ENCODE measurements at places on chromosomes 11 and 22.

- no peaks in the 10 kb centered on the region for H3K4me1 ChIP-seq
- no peaks in the 10 kb centered on the region for H3K27me3 ChIP-seq
- H3K27ac ChIP-seq: no peak overlapping the region
- H3K36me3 ChIP-seq: no peaks in the 10 kb centered on the region
- no peak overlapping the region for H3K4me3 ChIP-seq
Observed at GRCh38 chr11:38221295-38221694, 1623.3 kb upstream of the RAG2 start.

- no peaks in the 10 kb centered on the region for H3K4me1 ChIP-seq
- DNase-seq: peak; percentile 79
- H3K4me3 ChIP-seq: no peak overlapping the region
- H3K36me3 ChIP-seq: no peaks in the 10 kb centered on the region
- H3K27ac ChIP-seq: no peak overlapping the region
Observed at GRCh38 chr11:77207019-77207485, 79.0 kb downstream of the MYO7A start.

DNA sequence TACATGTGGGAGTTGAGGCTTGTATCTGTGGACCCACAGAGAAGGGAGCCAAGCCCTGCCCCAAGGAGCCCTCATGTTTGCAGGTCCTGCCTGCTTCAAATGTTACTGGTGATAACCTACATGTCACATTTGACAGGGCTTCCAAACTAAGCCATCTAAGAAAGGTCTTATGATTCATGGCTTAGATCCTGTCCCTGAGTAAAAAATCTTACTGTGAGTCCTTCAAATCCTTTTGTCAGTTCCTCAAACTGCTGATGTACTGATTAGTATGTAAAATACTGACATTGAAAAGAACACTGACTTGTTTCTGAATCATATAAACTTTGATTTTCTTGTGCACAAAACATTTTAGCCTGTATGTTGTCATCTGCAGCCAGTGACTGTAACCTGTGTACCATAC, 1.0 kb upstream of the PANX1 start:
- peak overlapping the region; percentile 89 for H3K27ac ChIP-seq
- no peaks in the 10 kb centered on the region for H3K27me3 ChIP-seq
- peak overlapping the region; percentile 88 for H3K4me3 ChIP-seq
- peaks cover 39% of the 10 kb centered on the region for H3K4me1 ChIP-seq

- H3K27ac ChIP-seq: no peak overlapping the region
- H3K4me3 ChIP-seq: no peak overlapping the region
- H3K36me3 ChIP-seq: no peaks in the 10 kb centered on the region
- no peaks in the 10 kb centered on the region for H3K27me3 ChIP-seq
- DNase-seq: no peak
Observed at GRCh38 chr11:125995313-125995712, 49.5 kb downstream of the VSIG10L2 start.

- no peak overlapping the region for H3K27ac ChIP-seq
- H3K4me1 ChIP-seq: no peaks in the 10 kb centered on the region
- no peaks in the 10 kb centered on the region for H3K36me3 ChIP-seq
- no peaks in the 10 kb centered on the region for H3K27me3 ChIP-seq
- DNase-seq: no peak
Observed at GRCh38 chr22:25883482-25884033, 141.6 kb downstream of the MYO18B start.

- no peaks in the 10 kb centered on the region for H3K36me3 ChIP-seq
- DNase-seq: no peak
- no peak overlapping the region for H3K4me3 ChIP-seq
- H3K27ac ChIP-seq: no peak overlapping the region
Observed at GRCh38 chr11:60396799-60397198, 540 bp downstream of the MS4A14 start.

DNA sequence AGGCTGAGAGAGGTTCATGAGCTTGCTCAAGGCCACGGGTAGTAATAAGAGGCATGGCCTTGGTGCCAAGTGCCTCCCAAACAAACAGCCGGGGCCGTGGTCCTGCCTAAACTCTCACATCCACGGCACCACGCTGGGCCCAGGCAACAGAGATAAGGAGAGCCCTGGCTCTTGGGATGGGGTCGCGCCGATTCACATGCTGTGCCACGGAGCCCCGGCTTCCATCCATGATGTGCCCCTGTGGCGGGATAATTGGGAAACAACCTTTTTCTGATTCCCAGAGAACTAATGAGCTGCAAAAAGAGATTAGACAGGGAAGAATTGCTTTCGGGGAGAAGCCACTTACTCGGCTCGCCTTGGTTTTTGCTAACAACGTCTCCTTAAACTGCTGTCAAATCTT, 22.0 kb downstream of the TP53AIP1 start:
- peaks cover 29% of the 10 kb centered on the region for H3K27me3 ChIP-seq
- no peak overlapping the region for H3K4me3 ChIP-seq
- H3K36me3 ChIP-seq: no peaks in the 10 kb centered on the region
- H3K27ac ChIP-seq: no peak overlapping the region

DNA sequence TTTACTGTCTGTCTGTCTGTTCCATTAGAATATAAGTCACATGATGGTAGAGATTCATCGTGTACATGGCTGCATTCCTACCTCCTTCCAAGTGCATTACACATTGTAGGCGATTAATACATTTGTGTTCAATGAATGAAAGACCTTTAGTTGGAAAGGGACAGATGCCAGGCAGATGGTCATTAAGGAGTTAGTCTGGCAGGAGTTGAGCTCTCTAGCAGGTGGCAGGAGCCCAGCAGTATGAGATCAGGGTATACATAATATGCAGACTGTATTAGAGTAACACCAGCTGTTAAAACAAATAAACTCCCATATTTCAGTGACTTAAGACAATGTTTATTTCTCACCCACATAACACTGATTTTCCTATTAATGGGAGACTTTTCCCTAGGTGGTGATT, 147.7 kb upstream of the LARGE1 start:
- H3K36me3 ChIP-seq: no peaks in the 10 kb centered on the region
- no peak overlapping the region for H3K27ac ChIP-seq
- H3K4me3 ChIP-seq: no peak overlapping the region
- DNase-seq: no peak
- H3K27me3 ChIP-seq: no peaks in the 10 kb centered on the region

DNA sequence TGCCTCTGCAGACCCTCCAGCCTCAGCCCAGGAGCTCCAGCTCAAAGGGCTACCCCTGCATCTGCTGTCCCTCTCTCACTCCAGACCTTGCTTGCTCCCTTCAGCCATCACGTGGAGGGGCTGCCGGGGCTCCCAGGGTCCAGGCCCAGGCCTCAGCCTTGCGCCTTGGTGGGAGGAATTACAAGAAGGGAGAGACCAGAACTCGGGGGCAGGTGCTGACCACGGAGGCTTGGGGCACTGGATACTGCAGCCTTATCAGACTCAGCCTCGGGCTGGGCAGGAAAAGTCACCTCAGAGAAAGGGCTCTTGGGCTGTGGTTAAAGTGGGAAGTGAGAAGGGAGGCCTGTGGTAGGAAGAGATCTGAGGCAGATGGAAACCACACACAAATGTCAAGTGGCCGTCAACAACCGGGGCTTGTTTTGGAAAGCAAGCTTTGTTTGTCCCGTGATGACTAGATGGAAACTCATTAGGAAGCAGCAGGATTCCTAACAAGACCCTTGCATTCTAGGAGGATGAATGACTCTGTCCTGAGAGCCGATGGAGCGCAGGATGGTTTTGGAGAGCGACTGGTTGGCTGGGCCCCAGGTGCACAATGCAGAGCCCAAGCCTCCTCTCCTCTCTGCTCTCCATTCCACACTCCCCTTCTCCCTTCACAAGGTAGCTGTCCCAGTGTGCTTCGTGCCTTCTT, 1321.7 kb downstream of the TBC1D22A start:
- H3K36me3 ChIP-seq: no peaks in the 10 kb centered on the region
- no peak overlapping the region for H3K4me3 ChIP-seq
- H3K27me3 ChIP-seq: no peaks in the 10 kb centered on the region
- H3K27ac ChIP-seq: no peak overlapping the region

Measured in osteoblast (primary cell).